Activated CD4-positive, alpha-beta T cell treated with anti-CD3 and anti-CD28 coated beads, Interleukin-2, amount 10 ng/mL, durations not matched to agents 7 days and 5 days (primary cell): ENCODE measurements at places on chromosomes 4 and X.

GRCh38 chr4:139920486-139921002 lies 233.4 kb downstream of the MAML3 start:
- DNase-seq: no peak

- DNase-seq: no peak
These were observed 354.5 kb upstream of the BOD1L1 start for GRCh38 chr4:13982010-13982409.

DNA sequence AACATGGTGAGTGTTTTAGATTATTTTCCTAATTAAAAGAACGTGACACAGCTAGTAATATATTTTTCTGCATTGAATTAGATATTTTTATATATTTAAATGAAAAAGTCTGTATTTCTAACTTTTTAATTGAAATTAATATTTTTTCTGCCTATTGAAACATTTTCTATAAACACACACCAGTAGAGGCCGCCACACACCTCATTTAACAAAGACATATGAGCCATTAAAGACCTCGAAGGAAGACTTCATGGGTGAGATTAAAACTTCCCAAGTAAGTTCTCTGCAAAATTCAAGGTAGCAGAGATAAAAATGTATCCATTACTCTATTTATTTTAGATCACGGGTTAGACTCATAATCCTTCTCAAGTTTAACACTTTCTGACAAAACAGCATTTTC lies 8.3 kb downstream of the SLITRK2 start:
- no peak for DNase-seq

- DNase-seq: no peak
These were observed 190.8 kb upstream of the GK2 start for GRCh38 chr4:79598801-79599200.

DNA sequence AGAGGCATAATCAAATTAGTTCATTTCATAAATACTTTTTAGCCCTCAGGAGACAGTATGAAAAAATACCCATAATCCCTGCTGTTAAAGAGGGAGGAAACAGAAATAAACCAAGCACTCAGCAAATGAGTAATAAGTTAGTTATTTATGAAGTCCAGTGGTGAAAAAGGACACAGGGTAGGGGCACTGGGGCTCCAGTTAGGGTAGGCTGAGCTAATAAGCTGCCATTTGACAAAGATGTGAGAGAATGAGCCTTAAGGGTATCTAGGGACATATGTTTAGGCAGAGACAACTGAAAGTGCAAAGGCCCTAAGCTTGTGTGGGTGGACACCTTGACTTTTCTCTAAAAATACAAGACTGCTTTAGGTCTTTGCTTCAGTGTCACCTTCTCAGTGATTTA lies 94.4 kb downstream of the IL15 start:
- DNase-seq: no peak

DNA sequence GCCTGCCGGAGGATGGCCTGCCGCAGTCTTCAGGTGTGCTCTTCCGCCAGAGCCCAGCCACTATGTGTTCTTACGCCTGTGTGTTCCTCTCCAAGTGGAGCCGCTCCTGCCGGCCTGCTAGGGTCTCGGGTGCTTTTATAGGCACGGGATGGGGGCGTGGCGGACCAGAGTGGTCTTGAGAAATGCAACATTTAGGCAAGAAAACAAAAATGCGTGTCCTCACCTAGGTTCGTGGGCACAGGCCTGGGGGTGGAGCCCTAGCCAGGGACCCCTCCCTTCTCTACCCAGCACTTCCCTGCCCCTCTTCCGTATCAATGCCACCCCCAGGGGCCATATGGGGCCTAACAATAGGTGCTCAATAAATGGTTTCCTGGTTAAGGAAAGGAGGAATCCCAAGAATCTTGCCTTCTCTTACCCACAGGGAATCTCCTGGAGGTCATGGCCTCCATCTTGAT lies 34.4 kb upstream of the LRBA start:
- DNase-seq: no peak

DNA sequence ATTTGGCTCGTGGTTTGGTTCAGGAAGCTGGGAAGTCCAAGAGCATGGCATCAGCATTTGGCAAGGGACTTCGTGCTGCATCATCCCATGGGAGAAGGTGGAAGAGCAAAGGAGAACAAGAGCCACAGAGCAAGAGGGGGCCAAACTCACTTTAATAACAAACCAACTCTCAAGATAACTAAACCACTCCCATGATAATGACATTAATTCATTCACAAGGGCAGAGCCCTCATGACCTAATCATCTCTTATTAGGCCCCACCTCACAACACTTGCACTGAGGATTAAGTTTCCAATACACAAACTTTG lies 113.4 kb upstream of the ATXN3L start:
- DNase-seq: no peak

DNA sequence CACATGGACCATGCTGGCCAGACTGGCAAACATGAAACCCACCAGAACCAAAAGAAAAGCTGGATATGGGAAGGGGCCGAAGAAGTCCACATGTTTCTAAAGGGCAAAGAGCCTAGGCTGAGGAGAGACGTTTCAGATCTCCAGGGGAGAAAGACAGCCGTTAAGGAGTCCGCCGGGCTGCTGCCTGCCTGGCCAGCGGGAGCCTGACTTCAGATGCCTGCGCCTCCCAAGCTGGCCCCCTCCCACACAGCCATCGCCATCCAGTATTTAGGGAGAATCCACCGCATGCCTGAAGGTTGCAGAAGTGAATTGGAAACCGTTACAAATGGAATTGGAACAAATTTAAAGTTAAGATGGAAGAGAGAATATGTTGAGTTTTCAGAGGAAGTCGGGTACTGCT lies 2.9 kb downstream of the TBL1X start:
- no peak for DNase-seq

DNA sequence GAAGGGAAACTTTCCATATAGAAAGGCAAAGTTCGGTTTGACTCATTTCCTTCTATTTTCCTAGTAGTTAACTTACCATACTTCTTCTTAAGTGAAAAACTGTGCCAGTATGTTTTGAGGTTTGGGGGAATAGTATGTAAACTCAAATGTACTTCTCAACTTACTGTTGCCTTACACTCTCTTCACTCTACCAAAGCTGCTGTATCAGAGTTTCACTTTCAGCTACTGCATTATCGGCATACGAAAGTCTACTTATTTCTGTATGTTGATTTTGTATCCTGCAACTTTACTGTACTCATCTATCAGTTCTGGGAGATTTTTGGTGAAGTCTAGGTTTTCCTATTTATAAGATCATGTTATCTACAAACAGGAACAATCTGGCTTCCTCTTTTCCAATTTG lies 932.7 kb downstream of the FAT4 start:
- DNase-seq: no peak

DNA sequence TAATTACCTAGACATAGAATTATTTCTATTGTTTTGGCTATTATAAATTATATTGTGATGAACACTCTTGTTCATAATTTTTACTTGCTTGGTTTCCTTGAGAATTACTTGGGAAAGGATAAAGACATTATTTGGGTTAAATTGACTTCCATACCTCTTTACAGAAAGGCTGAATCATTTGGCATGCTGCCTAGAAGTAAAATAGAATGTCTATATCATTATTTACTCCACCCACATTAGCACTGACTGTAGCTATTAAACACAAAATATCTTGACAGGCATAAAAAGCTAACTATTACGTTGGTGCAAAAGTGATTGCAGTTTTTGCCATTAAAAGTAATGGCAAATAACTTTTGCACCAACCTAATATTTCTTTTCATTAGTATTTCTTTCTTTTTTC lies 29.7 kb upstream of the ADH6 start:
- DNase-seq: no peak

- DNase-seq: no peak
These were observed 15.3 kb downstream of the SEPSECS start for GRCh38 chr4:25144870-25145481.

DNA sequence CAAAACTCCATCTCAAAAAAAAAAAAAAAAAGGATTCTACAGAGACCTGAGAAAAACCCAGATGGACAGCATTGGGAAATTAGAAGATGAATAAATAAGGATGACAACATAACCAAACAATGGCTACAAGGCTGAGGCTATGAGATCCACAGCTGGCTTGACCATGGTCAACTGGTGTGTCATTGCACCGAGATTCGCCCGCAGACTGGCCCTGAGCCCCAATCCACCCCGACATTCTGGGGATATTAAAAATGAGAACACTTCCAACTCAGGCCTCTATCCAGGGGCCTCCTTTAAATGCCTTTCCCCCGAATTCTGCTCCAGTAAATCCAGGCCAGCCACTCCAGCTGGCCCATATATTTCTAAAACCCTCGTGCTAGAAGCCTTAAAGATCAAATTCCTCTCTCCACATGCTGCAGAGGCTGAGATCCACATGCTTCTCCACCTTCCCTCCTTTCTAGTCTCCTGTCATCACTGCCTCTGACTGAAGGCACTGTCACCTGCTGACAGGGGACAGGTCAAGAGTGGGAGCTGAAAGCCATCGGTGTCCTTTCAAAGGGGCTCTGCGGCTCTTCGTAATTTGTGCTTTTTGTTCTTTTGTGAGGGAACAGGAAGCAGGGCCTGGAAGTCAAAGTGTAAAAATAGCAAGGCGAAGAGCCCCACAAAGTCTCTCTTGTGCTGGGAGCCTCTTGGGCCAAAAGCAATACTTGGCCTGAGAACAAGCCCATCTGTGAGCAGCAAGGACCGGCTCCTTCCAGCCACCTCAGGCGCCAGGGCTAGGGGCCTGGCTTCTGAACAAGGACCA lies 203.7 kb downstream of the NSUN7 start:
- no peak for DNase-seq

- no peak for DNase-seq
These were observed 56.4 kb downstream of the COQ2 start for GRCh38 chr4:83228231-83228630.

GRCh38 chr4:4437798-4438470 lies 51.0 kb downstream of the NSG1 start:
- DNase-seq: no peak

- DNase-seq: no peak
These were observed 15.0 kb upstream of the CT47A1 start for GRCh38 chrX:121000589-121000988.

DNA sequence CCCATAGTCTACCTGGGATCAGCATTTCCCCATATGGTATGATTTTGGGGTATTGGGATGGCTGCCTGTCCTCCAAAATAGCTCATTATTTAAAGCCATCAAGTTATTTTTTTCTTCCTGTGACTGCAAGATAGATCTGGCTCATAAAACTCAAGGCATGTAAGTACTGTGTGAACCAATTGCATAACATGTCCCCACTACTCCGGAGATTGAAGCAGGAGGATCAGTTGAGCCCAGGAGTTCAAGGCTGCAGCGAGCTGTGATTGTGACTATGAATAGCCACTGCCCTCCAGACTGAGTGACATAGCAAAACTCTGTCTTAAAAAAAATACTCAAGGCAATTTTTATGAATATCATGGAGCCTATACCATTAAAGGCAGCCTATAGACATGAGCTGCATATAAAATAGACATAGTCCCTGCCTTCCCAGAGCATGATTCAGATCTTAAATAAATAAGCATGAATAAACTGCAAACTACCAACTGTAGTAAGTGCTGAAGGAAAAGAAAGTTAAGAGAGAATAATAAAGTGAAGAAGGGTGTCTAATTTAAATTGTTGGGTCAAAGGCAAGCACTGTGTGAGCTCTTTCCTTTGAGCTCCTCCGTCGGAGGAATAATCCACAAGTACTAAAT lies 16.9 kb upstream of the MMAA start:
- DNase-seq: no peak

GRCh38 chrX:129769467-129770154 lies 10.1 kb upstream of the SASH3 start:
- peak; percentile 87 for DNase-seq

- peak; percentile 21 for DNase-seq
These were observed 638 bp downstream of the BLTP1 start for GRCh38 chr4:122152711-122153226.

DNA sequence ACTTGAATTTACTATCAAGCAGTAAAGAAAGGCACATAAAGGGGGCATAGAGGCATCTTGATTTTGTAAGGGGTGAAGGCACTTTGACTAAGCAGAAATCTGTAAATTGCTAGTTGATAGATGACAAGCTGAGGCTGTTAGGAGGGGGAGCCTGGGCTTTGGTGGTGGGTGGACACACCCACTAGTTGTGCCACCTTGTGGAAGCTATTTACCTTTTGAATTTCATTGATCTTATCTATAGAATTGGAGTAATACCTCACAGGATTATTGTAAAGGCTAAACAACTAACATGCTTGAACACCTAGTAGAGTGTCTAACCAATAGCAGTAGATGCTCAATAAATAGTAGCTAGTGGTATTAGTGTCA lies 142.8 kb upstream of the KCNIP4 start:
- DNase-seq: no peak

DNA sequence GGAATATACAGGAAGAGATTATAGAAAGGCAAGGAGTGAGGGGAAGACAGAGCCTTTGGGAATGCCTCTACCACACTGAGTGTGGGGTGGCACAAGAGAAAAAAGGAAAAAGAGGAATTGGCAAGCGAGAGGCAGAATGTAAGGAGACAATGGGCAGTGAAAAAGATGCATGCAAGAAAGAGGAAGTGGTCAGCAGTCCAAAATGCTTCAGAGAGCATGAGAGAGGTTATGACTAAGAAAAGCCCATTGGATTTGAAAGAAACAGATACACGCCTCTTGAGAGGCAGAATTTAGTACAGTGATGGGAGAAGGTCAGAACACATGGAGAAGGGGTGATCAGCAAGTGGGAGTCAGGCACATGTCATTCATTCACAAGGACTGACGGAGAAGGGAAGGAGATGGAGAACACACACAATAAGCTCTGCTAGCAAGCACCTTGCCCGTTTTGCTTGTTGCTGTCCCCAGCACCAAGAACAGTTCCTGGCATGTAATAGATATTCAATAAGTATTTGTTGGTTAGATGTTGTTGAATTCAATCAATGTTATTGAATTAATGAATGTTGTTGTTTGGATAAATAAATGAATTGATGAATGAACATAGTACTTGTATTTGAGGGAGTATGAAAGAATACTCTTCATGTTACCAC lies 6.3 kb downstream of the DCHS2 start:
- DNase-seq: no peak

GRCh38 chr4:22514481-22514880 lies 1.4 kb downstream of the ADGRA3 start:
- DNase-seq: no peak

GRCh38 chr4:80187677-80188076 lies 9.6 kb upstream of the PRDM8 start:
- no peak for DNase-seq

DNA sequence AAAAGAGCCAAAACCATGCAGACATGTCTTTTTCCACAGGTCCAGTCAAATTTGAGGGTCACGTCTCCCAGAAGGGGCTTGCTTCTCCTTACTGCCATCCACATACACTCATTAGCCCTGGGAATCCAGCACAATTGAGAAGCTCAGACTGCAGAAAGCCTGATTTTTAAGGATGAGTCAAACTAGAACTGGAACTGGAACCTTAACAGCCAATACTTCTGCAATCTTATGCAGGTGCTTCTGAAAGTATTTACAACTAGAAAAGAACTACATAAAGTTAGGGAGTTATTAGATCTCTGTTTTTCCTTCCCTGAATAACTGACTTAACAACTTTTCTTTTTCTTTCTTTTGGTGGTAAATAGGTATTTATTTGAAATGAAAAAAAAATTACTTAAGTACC lies 86.3 kb downstream of the CDS1 start:
- no peak for DNase-seq
